ENCODE measurements at places on chromosomes 1 and 21. TPM values are rescaled to one million over a fixed set of nuclear protein-coding genes. Genes with fewer than 3 reads are reported as not detected.

GRCh38 chr1:235940285-235940684, 73.6 kb upstream of the LYST start:
- no peak for DNase-seq

GRCh38 chr1:88700425-88701013, 16.4 kb downstream of the PKN2 start:
- no peak for DNase-seq

DNA sequence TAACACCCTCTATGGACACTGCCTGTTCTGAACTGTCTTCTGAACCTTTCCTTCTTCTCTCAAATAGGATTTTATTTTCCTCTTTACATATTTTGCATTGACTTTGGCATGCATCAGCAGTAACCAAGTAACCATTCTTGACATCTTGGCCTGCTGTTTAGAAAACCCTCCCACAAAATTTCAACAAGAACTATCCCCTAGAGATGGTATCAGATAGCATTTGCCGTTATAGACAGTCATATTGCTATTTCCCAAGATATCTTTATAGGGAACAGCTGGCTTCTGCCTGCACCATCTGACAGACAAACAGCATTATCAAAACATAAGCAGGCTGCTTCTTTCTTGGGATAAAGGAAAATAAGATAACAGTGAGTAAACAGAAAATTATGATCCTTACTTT, 54.7 kb downstream of the LHX8 start:
- DNase-seq, result no peak

GRCh38 chr1:12052997-12053686, 10.0 kb upstream of the TNFRSF8 start:
- DNase-seq, result no peak

DNA sequence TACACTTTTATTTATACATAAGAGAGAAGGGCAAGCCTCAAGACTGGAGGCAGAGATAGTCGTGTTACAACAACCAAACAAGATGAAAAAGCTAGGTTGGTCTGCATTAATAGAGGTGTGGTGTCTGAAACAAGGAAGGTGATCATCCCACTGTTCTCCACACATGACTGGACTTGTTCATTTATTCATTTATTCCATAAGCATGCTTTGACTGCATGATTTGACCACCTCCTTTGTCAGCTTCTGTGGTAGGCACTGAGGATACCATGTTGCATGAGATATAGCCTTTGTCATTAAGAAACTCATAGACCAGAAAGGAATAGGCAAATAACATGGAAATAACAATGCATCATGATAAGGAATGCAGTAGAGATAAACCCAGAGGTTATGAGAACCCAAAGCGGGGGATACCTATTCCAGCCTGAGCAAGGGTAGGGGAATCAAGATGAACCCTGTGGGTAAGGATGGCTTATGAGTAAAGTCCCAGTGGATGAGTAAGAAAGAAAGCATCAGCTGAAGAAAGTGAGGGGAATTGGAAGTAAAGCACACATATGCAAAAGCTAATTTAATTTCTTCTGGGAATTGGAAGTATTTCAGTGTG, 173.7 kb upstream of the FGGY start:
- no peak for DNase-seq

- no peak for DNase-seq
These were observed 16.4 kb upstream of the KCNK1 start for GRCh38 chr1:233597489-233597901.

DNA sequence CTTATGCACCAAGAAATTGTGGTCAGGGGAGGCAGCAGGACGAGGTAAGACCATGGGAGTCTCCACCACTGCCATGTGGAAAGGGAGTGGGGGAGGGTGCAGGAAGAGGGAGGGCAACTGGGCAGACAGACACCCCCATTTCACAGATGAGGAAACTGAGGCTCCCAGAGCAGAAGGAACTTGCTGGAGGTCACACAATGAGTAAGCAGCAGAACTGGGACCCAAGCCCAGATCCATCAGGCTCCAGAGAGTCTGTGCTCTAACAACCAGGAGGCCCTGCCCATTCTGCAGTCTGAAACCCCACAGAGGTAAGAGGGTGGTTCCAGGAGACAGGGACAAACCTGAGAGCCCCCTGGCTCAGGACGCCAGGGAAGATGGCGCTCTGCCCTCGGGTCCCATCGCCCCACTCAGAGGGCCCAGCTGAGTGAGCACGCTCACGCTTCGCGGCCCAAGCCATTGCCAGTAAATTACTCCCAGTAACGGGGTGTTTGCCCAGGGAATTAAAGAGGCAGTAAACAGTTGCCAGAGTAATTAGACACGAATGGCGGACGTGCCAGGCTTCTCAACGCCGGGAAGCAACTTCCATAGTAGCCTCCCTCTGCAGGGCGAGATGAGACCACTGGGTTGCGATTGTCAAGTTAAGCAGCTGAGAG, 59.2 kb downstream of the MATN1 start:
- DNase-seq, result no peak

- DNase-seq, result no peak
These were observed 150.9 kb upstream of the JUN start for GRCh38 chr1:58934706-58935105.

GRCh38 chr1:54132495-54132894, 20.3 kb downstream of the CDCP2 start:
- no peak for DNase-seq

DNA sequence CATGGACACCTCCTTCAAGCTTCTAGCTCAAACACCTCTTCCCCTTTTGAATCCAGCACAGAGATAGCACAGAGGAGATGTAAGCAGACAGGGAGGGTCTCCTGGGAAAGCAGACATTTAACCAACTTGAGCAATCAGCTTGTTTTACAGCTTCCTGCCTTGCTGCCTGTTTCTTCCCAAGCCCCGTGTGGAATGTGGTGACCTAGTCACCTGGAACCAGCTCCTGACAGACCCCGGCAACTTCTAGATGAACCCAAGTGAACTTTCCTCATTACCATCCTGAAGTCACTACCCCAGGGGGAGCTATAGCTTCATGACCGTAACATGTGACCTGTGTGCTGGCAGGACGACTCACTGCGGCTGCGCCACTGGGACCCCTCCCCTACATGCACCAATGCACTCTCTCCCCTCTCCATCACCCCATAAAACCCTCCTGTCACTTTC, 24.1 kb upstream of the TTF2 start:
- peak; percentile 30 for DNase-seq

GRCh38 chr1:156500793-156501506, 375 bp upstream of the MEF2D start:
- peak; percentile 99 for DNase-seq

- DNase-seq, result no peak
These were observed 51.7 kb upstream of the BARHL2 start for GRCh38 chr1:90768826-90769225.

GRCh38 chr1:38028671-38029070, 16.1 kb downstream of the UTP11 start:
- no peak for DNase-seq

DNA sequence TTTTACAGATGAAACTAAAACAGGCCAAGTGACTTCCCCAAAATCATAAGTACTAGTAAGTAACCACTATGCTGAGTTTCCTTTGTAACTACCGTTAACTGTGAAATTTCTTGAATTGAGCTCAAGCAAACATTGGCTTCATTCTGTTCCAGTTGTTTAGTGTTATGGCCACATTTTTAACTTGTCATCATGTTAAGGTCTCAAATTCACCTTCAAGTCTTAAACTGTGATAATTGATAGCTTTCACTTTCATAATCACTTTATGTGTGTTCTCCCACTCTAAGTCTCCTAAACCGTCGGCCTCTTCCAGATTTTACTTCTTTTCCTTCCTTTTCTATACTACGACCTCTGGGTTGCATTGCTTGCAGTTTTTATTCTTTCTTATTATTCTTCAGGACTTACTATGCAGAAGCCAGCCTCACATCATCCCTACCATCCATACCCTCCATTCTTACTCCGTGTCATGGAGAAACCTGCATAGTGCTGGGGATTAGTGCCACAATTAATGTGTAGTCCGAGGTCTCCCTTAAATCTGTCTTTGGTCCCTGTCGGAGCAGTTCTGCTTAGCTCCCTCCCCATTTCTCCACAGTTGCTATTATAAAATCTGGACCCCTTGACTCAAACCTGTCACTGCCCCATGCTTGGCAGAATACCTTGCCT, 5.8 kb downstream of the KIF1B start:
- no peak for DNase-seq

DNA sequence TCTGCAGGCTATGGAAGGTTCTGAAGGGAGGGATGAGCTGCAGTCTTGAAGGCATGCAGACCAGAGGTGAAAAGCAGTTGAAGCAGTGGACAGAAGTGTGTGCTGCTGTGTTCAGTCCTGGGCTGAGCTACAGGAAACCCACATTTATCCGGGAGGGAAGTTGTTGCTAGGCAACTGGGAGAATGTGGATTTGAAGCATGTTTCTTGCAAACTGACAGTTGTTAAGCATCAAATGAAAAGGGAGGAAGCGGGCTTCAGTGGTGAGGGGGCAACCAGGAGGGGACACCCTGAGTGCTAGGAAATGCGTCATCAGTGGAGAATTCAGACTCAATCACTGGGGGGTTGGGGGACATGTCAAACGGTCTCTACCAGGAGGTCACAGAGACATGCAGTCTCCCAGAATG, 28.7 kb downstream of the ABCA4 start:
- DNase-seq, result no peak

DNA sequence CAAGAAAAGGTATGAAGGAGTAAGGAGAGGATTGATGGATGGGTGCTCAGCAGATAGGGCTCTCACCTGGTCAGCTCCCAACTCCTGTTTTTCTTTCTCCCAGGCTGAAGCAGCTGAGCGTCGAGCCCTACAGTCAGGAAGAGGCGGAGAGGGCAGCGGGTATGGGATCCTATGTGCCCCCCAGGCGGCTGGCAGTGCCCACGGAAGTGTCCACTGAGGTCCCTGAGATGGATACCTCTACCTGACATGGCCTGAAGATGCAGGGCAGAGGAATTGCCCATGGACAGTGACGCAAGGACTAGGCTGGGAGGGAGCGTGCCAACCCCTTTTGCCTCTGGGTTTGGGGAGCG, 739 bp downstream of the ZNF593 start:
- DNase-seq, result no peak

DNA sequence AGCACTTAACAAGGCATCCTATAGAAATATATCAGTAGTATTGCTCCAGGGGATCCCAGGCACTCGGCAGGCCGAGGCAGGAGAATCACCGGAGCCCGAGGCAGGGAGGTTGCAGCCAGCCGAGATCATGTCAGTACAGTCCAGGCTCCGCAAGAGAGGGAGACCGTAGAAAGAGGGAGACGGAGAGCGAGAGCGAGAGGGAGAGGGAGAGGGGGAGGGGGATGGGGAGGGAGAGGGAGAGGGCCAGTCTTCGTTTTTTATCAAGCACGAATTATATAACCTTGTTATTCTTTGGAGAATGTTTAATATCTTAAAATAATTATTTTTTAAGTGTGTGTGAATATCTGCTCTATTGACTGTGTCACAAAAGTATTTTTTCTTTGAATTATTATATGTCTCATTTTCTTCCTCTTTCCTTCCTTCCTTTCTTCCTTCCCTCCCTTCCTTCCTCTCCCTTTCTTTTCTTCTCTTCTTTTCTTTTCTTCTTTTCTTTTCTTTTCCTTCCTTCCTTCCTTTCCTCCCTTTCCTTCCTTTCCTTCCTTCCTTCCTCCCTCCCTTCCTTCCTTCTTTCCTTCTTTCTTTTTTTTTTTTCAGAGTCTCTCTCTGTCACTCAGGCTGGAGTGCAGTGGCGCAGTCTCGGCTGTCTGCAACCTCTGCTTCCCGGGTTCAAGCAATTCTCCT, 233.7 kb downstream of the SRGAP2C start:
- DNase-seq, result no peak

DNA sequence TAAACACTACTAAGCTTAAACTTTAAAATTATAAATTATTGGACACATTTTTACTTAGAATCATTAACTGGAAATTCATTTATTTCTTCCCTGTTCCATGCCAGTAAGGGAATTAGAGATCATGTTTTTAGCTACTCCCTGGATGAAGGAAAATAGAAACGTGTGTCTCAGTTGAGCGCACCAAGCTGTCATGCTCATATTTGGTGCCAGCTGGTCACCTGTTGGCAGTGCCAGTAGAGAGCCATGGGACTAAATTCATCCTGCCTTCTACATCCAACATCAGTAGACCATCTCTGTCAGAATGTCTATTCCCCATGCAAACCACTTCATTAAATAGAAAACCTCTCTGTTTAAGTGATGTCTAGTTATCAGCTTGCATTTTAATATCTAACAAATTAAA, 17.4 kb upstream of the SLC22A15 start:
- DNase-seq, result no peak

- peak; percentile 6 for DNase-seq
These were observed 64.2 kb downstream of the GPR137B start for GRCh38 chr1:236206548-236206947.

- DNase-seq, result no peak
These were observed 518.5 kb downstream of the SMYD3 start for GRCh38 chr1:245988393-245989078.

GRCh38 chr1:17190010-17190995, 14.6 kb upstream of the PADI1 start:
- no peak for DNase-seq

DNA sequence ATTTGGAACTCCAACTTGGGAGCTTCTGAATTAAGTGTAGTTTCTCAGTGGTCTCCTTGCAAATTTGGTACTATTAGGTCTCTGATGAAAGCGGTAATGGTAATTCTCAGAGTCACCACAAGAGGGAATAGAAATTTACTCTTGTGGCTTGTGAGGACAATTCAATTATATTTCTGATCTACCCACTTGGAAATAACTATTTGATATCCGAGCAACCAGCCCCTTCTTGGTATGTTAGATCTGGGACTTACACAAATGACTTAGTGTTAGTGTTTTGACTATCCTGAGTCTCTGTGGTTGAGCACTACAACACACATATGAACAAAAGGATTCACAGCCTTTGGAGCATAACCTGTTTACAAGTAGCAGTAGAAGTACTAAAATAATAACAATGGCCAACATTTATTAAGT, 68.1 kb downstream of the RPS6KA1 start:
- peak; percentile 51 for DNase-seq

- DNase-seq, result no peak
These were observed 35.8 kb upstream of the RUNX1 start for GRCh38 chr21:35084869-35085268.

DNA sequence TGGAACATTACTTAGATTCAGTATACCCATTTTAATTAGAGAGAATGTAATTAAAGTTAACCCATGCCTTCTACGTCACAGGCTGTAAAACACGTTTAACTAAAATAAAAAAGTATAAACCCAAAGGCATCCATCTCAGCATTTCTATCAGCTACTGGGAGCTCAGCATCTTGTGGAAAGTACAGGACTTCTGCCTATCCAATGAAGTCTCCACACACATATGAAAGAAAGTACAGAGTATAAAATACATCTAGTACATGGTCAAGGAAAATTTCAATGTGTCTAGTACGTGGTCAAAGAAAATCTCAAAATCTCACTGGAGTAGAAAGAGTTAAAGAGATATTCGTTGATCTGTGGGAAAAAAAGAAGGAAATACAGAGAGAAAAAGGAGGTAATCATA, 141.4 kb upstream of the ZNHIT6 start:
- no peak for DNase-seq

GRCh38 chr21:31732597-31733550, 956 bp upstream of the SCAF4 start:
- DNase-seq, result peak; percentile 23

- DNase-seq, result no peak
These were observed 714.9 kb upstream of the CXADR start for GRCh38 chr21:16797966-16798365.

TAS1R3 gene
- total RNA-seq, result not detected

PIGR gene
- total RNA-seq, result 23.3 TPM

RUSC1 gene
- 22.3 TPM for total RNA-seq

OR2T2 gene
- not detected for total RNA-seq

TMEM82 gene
- total RNA-seq, result 10.7 TPM

KLF17 gene
- total RNA-seq, result 0.08 TPM

PTPN14 gene
- 17.9 TPM for total RNA-seq

CCDC181 gene
- 1.3 TPM for total RNA-seq

MROH7 gene
- total RNA-seq, result 0.68 TPM

TNFRSF9 gene
- total RNA-seq, result 1.2 TPM

UBL4B gene
- not detected for total RNA-seq

FPGT gene
- total RNA-seq, result 13.8 TPM

LHX8 gene
- total RNA-seq, result 0.87 TPM
